ENCODE measurements at places on chromosomes 12 and 14.

DNA sequence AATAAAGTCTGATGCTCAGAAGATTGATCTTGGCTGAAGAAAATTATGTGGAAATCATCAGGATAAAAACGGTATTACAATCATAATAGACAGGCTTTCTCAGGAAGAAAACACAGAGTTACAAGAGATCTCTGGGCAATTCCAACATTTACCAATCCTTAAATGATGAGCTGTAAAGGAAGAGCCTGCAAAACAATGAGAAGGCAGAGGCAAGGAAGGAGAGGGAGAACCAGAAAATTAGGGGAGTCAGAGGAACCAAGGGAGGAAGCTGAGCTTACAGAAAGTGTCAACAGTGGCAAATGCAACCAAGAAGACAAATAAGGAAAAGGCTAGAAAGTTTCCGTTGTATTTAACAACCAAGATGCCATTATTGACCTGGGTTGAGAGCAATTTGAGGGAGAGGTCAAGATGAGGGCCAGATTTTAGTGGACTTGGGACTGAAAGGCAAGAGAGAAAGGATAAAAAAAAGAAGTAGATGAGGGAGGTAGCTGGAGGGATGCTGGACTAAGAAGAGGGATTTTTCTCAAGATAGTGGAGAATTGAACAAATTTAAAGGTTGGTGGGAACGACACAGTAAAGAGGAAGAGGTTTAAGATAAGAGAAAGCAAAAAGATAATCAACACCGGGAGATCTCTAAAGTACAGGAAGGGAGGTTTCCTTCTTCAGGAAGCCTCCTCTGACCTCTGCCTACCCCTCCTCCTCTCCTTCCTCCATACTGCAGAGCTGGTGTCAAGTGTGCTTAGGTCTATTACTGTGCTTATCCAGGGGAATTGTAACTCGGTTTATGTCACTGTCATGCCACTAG is 116.9 kb downstream of the DUSP6 start:
- DNase-seq: no peak

DNA sequence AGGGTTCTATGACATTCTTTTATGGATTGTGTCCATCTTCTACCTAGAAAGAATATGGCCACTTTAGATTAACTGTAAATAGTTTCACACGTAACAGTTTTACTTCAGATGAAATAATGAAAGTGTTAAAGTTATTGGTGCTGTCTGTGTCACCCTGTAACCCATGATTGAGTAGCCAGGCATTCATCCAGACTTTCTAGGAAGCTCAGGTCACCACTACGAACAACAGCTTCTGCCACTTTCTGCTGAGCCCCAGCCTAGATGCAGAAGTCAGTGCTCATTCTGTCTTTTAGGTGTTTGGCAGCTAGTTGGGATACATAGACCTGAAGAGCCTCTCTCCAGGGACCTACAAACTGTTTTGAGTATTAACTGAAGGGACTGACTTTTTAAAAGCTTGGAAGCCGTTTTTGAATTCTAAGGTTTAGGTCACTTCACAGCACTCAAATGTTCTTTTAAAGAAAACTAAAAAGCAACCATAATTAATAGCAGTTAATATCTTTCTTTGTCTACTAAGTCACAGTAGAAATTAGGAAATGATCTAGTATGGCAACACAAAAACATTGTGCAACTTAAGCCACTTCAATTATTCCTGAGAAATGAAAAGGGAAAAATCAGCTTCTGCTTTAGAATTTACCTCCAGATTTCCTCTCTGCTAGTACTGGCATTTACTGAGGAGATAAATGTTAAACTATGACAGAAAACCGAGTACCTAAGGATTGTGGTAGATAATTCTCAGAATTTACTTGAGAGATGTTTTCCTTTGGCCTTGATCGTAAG is 266.9 kb downstream of the CCDC91 start:
- no peak for DNase-seq

DNA sequence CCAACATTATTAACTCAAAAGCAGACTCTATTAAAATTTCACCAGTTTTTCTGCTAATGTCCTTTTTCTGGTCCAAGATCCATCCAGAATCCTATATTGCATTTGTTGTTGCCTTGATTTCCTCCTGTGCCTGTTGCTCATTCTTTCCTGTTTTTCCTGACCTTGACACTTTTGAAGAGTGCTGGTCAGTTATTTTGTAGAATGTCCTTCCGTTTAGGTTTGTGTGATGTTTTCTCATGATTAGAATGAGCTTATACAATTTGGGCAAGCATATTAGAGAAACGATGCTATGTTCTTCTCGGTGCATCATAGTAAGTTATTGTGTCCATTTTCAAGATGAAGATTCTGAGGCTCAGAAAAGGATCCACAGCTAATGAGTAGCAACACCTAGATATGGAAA is 33.9 kb downstream of the PHLDA1 start:
- DNase-seq: no peak

GRCh38 chr14:96676166-96676565 is 121.0 kb upstream of the VRK1 start:
- DNase-seq: no peak

GRCh38 chr14:105411017-105411941 is 8.3 kb upstream of the MTA1 start:
- DNase-seq: no peak

DNA sequence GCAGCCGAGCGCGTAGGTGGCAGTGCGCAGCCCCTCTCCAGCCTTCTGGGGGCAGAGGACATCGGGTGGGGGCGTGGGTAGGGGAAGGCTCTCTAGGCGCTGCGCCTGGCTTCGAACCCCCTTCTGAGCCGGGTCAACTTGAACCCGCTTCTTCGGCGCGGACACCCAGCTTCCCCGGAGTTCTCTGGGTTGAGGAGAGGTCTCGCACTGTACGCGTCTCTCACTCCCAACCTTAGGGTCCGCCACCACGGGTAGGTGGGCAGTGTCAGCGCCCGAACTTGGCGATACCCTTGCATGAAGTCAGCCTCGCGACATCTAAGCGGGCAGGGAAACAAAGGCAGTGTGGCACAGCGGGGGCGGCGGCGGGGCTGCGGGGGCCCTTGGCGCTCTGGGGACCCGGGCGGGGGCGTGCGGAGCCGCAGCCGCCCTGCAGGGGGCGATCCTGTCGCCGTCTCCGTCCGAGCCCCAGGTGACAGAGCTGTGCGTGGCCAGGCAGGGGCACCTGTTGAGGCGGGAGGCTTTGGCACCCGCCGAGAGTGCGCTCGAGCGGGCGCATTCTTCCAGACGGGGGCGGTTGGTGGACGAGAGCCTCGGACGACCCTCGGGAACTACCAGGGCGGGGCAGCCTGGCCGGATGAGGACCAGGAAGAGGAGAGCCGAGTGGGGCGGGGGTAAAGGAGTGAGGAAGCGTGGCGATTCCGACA is 1.1 kb downstream of the GALNT16 start:
- DNase-seq: no peak

All from RCC 7860 (cell line).